Endothelial cell (in vitro differentiated cells): ENCODE measurements at places on chromosomes 3 and 15.
A peak's percentile ranks its signal among the peaks of the same experiment; 100 is the strongest.

DNA sequence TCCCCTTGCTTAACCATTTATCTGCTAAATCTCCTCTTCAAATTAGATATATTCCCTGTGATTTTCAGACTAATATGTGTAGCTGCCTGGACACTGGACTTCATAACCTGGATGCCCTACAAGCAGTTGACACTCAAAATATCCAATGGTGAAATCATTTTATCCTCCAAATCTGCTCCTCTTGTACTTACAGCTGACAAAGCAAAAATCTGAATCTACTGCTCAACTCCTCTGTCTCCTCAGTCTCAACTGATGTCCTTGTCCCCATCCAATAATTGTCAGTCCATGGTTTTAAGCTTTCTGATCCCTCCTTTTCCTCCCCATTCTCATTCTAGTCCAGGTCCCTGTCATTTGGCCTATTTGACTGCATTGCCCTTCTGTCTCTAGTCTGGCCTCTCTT is 411.8 kb downstream of the TBC1D5 start:
- DNase-seq: no peak

GRCh38 chr15:43093026-43093425 is 12.8 kb downstream of the UBR1 start:
- DNase-seq: no peak

DNA sequence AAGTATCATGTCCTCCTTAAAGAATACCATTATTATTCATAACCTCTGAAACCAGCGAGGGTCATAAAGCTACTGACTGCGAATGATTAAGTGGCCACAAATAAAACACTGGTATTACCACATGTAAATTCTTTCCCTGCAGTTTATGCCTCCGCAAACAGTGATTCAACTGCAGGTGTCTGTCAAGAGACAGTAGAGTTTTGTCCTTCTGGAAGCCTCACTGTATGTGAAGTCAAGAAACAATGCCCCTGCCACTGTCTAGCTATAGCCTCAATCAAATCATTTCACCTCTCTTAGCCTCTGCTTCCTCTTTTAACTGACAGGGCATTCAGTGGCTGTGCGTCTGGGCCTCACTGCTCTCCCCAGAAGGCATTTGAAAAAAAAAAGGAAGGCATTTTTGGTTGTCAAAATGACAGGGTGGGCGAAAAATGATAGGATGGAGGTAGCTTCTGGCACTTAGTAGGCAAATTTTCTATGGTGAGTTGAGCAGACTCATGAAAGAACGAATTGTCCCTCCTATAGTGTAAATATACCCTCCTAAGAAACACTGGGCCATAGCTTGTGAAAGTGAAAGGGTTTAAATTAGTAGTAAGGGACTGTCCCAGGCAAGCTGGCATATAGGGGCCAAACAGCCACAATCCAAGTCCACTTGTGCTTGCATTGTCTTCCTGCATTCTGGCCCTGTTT is 66.7 kb downstream of the FILIP1L start:
- DNase-seq: no peak

DNA sequence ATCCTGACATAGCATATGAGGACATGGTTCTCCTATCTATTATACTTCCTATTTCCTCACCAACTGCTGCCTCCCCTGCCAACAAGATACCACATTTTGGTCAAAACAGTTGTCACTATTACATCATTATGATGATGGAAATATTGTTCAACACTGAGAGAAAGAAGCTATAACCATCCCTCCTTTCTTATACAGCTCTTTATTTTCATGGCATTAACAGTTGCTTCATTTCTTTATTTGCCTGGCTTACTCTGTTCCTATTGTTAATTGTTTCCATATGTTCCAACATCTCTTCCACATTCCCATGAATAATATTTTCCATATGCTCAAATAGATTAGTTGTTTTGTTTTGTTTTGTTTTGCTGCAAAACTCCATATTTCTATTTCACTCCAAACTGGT is 40.8 kb upstream of the FILIP1L start:
- DNase-seq: no peak

GRCh38 chr15:70356919-70357318 is 259.2 kb upstream of the TLE3 start:
- DNase-seq: no peak

- no peak for DNase-seq
Observed at GRCh38 chr3:130688015-130688688, 58.5 kb downstream of the PIK3R4 start.

GRCh38 chr3:15781637-15782402 is 16.0 kb downstream of the ANKRD28 start:
- DNase-seq: no peak

GRCh38 chr15:74624020-74624602 is 8.5 kb downstream of the CLK3 start:
- DNase-seq: no peak

- DNase-seq: no peak
Observed at GRCh38 chr15:60009980-60010732, 6.0 kb downstream of the FOXB1 start.

DNA sequence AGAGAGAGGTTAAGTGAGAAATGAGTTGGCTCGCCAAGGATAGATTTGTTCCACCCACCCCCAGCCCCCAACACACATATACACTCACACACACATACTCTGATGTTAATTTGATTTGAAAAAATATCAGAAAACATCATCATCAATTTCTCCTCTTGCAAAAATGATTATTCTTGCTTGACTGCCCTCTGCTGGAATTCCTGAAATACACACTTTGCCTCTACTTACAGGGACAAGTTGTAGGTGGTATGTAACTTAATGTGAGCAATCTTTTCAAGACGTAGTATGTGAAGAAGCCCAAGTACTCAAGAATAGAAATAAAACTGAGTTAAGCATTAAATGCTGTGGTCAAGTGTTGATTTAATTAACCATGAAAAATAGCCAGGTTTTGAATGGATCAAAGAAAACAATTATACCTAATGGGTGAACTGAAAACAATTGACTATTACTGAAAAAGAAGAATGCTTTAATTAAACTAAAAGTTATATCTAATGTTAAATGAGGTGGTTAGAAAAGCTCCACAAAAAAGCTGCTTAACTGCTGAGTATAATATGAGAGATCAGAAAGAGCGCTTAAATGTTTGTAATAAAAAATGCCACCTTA is 46.6 kb upstream of the MDFIC2 start:
- peak; percentile 23 for DNase-seq

DNA sequence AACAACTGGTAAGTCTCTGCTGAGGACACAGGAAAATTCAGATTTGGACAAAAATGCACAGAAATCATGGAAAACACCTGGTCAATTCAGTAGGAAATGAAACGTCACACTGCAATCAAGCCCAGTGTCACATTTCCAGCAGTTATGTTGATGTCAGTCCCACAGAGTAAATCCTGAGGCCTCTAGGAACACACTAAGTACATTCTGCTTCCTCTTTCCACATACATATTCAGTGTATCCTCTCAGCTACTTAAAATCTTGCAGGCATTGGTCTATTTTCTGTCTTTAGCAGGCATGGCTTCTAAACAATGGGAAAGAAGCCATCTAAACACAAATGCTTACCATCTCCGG is 207.8 kb downstream of the PLCL2 start:
- DNase-seq: no peak

DNA sequence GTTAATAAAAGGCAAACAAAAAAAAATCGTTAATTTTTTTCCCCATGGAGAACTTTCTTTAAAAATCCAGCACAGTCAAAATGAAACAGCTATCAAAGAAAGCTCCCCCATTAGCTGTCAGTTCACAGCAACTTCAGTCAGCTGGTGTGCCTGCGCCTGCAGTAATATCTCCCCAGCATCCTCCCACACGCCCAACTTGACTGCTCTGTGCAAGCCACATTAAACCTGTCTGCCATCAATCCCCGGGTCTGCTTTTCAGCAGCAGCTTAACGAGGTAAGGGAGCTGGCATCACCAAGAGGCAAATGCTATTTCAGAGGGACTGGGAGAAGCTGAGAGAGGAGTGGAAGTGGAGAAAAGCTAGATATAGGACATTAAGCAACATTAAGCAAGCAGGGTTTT is 337.5 kb downstream of the GAP43 start:
- DNase-seq: no peak

GRCh38 chr15:46213551-46213950 is 578.7 kb downstream of the SQOR start:
- no peak for DNase-seq

DNA sequence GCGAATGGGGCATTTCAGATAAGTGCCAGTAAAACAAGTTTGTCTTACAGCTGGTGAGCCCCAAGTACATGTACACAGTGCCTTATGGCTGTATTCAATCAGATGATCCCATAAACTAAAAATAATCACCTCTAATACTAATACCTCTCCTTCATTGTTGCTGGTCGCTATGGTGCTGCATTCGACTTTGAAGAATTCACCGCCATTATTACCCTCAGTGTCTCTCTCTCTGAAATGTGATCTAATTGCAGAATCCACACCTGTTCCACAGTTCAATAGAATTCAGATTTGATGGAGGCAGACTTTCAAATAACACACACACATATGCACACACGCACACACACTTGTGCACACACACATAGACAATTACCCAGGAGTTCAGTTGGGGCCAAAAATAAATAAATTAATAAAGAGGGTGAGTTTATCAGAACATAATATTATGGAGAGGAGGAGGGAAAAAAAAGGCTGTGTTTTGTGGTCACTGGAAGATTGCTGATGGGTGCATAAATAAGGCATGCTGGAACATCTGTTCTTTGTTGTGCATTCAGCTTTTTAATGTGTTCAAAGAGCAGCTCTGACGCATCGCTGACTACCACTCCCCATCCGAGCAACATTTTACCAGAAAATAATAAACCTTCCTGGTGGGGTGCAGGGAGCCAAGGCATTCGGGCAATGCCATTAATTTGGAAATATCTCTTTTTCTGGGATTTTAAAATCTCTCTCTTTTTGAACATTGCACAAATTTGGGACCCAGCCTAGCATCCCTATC is 235.7 kb downstream of the SATB1 start:
- DNase-seq: no peak

DNA sequence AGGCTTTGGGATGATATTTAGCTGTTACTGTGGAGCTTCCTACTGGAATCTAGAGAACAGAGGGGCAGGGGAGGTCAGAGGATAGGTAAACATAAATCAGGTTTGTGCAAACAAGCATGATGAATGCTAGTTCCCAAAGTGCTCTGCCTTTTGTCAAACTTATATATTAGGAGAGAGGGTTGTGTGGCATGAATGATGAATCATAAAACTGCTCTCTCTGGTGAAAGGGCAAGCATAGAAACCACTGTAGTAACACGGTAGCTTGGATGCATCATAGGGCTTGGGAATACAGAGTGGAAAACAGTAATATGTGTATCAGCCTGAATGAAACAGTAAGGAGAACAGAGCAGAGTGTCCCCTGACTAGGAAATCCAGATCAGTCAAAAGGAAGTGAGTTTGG is 486.7 kb downstream of the IL5RA start:
- DNase-seq: no peak
